ENCODE measurements at places on chromosomes 7 and 10.
A peak's percentile ranks its signal among the peaks of the same experiment; 100 is the strongest.

- DNase-seq: no peak
These were observed 253.7 kb upstream of the SORCS1 start for GRCh38 chr10:107418085-107418806.

DNA sequence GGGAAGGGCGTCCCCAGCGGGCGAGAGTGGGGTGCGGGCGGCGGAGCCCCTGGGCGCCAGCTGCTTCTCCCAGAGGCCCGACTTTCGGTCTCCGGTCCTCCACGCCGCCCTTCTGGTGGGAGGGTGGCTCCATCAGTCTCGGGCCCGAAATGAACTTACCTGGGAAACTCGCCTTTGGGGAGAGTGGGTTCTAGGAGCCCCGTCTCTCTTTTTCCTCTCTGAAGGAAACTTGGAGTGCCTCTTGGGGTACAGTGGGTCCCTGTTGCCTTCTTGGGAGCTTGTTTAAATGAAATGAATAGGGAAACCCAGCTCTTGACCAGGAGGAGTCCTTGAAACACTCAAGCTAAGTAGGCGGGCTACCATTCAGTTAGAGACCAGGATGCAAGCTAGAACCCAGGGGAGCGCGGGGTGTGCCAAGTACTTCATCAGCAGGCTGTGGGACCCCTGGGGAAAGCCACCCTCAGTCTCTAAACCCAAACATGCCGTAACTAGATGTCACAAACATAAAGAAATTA lies 1.3 kb downstream of the SLC26A4 start:
- no peak for DNase-seq

- DNase-seq: no peak
These were observed 519.1 kb upstream of the IGFBP3 start for GRCh38 chr7:46440186-46440585.

DNA sequence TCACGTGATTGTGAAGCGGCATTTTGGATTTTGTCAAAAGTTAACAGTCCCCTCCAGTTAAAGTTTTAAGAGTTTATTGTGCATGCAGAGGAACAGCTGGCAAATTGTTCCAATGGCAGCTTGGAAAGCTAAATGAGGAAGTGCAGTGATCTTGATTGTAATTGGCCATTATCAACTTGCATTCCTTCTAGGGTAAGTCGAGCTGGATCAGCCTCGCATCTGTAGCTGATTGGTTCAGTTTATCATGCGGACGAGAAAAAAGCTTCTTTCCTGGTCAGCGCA lies 566 bp downstream of the ZNF789 start:
- peak; percentile 50 for DNase-seq
